DMS153 (cell line): ENCODE measurements at places on chromosomes 5 and 9.

DNA sequence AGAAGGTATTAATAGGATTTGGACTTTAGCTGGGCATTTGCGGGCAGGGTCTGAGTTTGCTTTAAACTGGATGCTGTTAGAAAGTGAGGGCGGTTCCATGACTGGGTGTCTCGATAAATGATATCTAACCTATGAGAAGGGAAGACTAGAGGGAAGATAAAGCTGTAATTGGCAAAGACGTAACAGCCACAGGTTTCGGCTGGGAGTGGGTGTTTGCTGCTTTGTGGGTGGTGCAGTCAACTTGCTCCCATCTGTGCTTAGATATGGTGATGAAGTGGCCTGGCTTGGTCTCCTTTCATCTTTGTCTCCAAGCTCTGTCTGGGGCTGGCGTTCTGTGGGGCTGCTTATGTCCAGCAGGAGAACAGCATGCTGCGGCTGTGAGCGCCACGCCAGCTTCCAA, 23.3 kb downstream of the OR2V1 start:
- DNase-seq, result no peak

GRCh38 chr9:108681851-108682590, 173.8 kb downstream of the ACTL7B start:
- DNase-seq, result no peak

GRCh38 chr5:123628860-123629544, 117.0 kb downstream of the CSNK1G3 start:
- no peak for DNase-seq

GRCh38 chr5:56247592-56247991, 14.5 kb upstream of the ANKRD55 start:
- DNase-seq, result no peak

DNA sequence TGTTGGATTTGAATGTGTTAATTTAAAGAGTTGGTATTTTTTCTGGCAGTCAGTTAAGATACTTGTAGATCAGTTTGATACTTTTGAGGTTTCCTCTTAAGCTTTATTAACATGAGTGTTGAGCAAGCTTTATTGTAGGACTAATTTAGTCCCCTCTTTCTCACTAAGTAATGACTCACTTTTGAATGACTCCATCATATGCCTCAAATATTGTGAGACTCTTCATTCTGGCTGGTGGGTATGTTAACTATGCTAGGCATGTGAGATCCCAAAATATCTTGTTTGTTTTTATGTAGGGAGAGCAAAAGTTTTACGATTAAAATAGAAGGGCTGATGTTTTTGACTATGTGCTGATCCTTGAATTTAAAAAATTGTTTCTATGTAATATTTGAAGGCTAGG, 355.7 kb downstream of the IZUMO3 start:
- DNase-seq, result no peak

DNA sequence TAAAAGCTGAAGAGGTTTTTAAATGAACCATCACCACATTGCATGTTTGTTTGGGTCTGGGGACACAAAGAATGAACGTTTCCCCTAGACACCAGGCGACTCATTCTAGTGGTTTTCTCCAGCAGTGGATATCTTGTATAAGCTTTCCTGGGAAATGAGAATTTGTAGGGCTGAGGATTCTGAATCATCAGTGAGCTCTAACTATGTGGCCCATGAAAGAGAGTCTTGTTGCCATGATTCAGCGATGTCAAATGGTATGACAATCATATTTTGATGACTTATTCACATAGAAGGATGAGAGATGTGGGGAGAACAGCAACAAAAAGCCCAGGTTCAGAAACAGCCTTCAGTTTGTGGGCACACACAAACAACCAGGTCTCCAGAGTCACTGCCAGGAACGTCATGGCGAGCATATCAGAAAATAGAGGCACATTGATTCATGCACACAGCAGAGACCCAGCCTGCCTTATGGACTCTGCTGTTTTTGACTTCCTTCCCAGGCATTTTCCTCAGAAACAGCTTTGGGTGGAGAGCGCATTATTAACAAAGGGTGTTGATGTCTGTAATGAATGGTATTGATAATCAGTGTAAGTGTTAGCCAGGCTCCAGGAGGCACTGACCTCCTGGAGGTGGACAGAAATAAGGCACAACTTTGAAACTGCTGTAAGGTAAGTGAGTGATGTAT, 13.3 kb downstream of the ZNF474 start:
- no peak for DNase-seq

- no peak for DNase-seq
Observed at GRCh38 chr9:87189006-87189405, 241.7 kb upstream of the GAS1 start.

- DNase-seq, result no peak
Observed at GRCh38 chr5:150625831-150626746, 14.4 kb upstream of the SYNPO start.

GRCh38 chr5:16885635-16886365, 50.3 kb downstream of the MYO10 start:
- DNase-seq, result no peak

DNA sequence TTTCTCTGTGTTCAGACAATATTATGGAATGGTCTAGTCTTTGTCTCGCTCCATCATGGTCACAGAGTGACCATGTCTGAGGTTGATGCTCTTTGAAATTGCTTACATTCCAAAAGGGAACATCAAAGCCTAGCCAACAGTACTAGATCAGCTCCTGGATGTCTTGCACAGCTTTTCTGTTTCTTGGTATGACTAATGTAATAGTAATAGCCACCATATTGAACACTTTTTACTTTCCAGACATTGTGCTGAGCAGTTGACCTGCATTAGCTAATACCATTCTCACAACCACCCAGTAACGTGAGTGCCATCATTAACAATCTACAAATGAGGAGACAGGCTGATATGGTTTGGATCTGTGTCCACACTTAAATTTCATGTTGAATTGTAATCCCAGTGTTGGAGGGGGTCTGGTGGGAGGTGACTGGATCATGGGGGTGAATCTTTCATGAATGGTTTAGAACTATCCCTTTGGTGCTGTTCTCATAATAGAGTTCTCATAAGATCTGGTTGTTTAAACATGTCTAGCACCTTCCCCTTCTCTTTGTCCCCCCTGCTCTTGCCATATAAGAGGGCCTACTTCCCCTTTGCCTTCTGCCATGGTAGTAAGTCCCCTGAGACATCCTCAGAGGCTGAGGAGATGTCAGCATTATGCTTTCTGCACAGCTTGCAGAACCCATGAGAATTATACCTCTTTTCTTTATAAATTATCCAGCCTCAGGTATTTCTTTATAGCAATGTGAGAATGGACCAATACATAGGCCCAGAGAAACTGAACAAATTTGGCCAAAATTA, 577.5 kb upstream of the CLINT1 start:
- no peak for DNase-seq

- DNase-seq, result no peak
Observed at GRCh38 chr9:114454652-114455051, 50.6 kb downstream of the WHRN start.

GRCh38 chr5:1390861-1391600, 46.1 kb upstream of the CLPTM1L start:
- DNase-seq, result no peak

- no peak for DNase-seq
Observed at GRCh38 chr5:135859641-135860040, 25.2 kb downstream of the SLC25A48 start.

- no peak for DNase-seq
Observed at GRCh38 chr9:32596096-32596865, 23.3 kb upstream of the NDUFB6 start.

DNA sequence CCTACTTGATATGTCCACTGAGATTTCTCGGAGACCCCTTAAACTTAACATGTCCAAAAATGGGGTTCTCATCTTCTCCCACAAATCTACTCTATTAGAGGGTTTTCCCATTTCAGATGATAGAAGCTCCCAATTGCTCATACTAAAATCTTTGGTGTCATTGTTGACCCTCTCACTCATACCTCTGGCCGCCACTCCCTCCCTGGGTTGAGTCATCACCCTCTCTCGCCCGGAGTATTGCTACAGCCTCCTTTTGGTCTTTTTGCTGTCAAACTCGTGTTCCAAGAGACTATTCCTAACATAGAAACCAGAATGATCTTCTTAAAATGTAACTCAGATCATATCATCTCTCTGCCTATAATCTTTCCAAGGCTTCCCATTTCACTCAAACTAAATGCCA, 91.0 kb upstream of the GNAQ start:
- no peak for DNase-seq

DNA sequence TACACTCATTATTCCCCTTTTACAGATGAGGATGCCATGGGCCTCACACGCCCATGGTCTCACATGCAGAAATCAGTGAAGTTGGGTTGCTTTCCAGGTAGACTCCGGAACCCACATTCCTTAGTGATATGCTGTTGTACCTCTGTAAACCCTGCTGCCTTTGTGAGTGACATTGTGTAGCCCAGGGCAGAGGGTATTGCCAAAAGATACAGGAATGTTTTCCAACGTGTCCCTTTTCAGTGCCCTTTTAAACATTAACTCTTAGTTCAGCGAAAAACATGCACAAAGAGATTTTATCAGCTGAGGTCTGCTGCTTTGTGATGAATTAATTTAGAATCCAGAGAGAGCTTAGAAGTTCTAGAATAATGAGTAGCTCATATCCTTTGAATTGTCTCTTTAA, 38.3 kb upstream of the TRMT10B start:
- DNase-seq, result no peak

DNA sequence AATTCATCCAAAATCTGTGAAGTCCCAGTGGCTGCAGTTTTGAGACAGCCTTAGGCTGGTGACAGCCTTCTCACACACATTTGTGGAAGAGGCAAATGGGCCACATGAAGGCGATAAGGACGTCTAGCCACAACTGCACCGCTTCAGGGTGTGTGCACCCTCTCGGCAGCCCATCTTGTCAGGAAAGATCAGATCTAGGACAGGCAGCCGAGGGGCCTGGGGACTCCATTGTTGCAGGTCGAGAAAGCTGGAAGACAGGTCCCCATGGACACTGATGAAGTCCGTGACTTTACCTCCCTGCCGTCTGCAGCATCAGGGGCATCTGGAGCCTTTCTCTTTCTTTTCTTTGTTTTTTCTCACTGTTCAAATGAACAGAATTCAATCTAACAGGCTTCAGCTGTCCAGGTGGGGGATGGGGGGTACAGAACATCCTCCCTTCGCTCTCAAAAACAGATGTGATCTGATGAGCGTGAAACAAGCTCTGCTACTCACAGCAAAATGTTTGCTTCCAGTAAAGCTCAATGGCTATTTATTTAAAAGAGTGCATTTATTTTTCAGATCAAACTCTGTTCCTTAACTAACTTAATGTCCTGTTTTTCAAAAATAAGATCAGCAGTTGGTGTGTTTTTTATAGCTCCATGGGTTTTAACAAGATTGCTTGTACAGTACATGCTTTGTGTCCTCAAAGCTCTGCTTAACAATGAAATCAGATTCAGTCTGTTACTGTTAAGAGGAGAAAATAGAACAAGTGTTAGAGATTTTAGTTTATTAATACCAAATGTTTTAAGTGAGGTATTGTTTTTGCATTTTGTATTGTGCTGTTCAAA, 111.8 kb upstream of the OTULINL start:
- no peak for DNase-seq

- DNase-seq, result no peak
Observed at GRCh38 chr5:77064040-77064439, 23.0 kb downstream of the ZBED3 start.

- peak; percentile 30 for DNase-seq
Observed at GRCh38 chr5:151139015-151139414, 18.6 kb downstream of the ANXA6 start.

DNA sequence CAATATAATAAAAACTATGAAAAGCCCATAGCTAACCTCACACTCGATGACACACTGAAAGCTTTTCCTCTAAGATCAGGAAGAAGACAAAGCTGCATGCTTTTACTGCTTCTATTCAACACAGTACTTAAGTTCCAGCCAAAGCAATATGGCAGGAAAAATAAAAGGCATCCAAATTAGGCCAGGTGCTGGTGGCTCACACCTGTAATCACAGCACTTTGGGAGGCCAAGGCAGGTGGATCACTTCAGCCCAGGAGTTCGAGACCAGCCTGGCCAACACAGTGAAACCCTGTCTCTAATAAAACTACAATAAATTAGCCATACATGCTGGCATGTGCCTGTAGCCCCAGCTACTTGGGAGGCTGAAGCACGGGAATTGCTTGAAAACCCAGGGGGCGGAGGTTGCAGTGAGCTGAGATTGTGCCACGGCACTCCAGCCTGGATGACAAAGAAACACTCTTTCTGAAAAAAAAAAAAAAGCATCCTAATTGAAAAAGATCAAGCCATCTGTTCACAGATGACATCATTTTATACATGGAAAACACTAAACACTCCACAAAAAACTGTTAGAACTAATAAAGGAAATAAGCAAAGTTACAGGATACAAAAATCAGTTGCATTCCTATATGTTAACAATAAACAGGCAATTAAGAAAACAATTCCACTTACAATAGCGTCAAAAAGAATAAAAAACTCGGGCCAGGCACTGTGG, 17.9 kb downstream of the ZFR start:
- DNase-seq, result no peak

- DNase-seq, result no peak
Observed at GRCh38 chr9:100914266-100914665, 114.3 kb upstream of the PLPPR1 start.

DNA sequence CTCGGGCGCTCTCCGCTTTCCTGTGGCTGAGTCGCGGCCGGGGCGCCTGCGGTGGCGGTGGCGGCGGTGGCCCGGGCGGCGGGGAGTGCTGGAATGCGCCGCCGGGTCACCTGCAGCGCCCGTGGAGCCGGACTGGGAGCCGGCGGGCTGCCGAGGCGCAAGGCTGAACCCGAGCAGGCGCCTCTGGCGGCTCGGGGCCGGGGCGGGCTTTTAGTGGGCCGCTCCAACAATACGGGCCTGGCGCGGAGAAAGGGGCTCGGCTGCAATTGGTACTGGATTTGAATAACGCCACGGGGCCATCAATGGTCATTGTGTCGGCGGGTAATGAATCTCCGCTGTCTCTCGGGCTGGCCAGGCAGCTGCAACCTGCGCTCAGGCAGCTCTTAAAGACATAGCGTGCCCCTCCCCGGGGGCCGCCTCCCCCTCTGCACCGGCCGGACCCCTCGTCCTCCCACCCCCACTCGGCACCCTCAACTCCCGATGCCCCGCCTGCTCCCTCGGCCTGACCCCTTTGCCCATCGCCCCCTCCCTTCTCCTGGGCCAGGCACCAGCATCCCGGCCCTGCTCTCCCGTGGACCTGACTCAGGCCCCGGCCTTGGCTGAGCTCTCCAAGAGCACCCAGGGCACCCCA, 22.1 kb downstream of the URM1 start:
- DNase-seq, result no peak

DNA sequence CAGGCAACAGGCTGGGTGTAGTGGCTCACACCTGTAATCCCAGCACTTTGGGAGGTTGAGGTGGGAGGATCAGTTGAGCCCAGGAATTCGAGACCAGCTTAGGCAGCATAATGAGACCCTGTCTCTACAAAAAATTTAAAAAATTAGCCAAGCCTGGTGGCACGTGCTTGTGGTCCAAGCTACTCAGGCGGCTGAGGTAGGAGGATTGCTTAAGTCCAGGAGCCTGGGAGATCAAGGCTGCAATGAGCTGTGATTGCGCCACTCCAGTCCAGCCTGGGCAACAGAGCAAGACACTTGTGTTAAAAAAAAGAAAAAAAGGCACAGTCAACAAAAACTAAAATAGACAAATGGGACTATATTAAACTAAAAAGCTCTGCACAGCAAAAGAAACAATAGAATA, 29.3 kb downstream of the ATP6V0E1 start:
- DNase-seq, result no peak

GRCh38 chr5:128084228-128085167, 932 bp downstream of the SLC12A2 start:
- no peak for DNase-seq

- no peak for DNase-seq
Observed at GRCh38 chr9:13898957-13899356, 415.0 kb downstream of the NFIB start.
